Stomach (tissue), 19 donors: ENCODE measurements at places on chromosomes 6 and 20.

GRCh38 chr6:124795643-124796463 is 166.4 kb upstream of the RNF217 start:
- no peak for DNase-seq

- peak; percentile 77 for DNase-seq
These were observed 16.2 kb upstream of the RNF39 start for GRCh38 chr6:30091577-30092381.

GRCh38 chr6:34508425-34508824 is 42.5 kb downstream of the PACSIN1 start:
- no peak for DNase-seq

GRCh38 chr20:62114894-62115293 is 7.4 kb upstream of the LSM14B start:
- no peak for DNase-seq

DNA sequence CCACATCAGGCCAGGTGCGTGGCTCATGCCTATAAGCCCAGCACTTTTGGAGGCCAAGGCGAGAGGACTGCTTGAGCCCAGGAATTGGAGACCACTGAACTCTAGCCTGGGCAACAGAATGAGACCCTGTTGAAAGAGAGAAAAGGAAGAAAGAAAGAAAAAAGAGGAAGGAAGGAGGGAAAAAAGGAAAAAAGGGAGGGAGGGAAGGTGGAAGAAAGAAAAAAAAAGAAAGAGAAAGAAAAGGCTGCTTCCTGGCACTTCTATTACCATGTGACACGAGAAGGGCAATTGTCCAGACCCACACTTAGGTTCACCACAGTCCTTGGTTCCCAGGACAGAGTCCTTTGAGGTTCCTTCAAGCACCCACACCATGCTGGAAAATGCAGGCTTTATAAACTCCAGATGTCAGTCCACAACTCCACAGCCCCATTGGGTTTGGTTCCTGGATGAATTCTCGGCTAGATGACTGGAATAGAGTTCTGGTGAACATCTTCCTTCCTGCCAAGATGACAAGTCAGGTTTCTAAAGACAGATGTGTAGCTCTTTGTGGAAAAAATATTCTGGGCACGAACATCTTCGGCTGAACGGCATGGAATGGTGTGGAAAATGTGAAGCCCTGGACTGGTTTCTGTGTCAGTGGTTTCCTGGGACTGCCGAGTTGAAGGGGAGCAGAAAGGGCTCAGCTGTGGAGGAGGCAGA is 32.5 kb downstream of the NT5E start:
- no peak for DNase-seq

GRCh38 chr6:135066806-135067205 is 12.2 kb upstream of the HBS1L start:
- no peak for DNase-seq

DNA sequence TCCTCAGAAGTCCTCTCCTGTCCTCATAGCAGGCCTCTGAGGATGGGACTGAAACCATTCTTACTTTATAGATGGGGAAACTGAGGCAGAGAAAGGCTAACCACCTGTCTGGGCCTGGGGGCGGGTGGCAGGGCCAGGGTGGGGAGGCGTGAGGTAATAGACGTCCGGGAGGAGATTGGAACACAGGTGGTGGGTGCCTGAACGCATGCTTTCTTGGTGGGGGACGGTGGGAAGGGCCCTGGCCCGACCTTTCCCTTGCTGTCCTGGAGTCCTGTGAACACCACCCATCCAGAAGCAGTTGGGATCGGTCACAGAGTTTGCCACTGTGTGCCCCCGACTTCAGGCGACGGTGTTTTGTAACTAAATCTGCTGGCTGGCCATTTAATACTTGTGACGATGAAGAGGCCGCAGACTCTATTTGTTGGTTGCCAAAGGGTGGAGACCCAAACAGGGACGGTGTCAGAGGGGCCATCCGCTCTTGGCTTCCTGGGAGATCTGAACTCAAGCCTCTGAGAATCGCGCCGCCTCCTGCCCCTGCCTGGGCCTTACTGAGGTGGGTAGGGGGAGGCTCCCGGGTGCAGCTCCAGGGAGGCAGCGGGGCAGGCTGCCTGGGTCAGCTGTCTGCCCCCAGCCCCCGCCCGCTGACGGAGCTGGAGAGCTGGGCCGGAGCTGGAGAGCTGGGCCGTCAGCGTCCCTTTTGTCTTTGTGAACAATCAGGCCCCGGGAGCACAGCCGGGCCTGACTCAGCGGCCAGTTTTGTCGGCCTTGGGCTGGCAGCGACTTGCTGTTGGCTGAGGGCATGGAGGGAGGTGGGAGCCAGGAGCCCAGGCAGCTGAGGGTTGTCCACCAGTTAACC is 4.1 kb downstream of the RBM38 start:
- peak; percentile 70 for DNase-seq

DNA sequence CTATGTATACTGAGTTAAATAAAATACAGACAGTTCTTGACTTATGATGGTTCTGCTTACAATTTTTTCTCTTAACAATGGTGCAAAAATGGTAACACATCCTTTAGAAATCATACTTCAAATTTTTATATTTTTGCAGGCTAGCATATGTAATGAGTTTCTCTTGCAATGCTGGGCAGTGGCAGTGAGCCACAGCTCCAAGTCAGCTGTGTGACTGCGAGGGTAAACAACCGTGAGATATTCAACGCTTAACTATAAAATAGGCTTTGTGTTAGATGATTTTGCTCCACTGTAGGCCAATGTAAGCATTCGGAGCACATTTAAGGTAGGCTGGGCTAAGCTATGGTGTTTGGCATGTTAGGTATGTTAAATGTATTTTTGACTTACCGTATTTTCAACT is 136.1 kb downstream of the PLCB4 start:
- DNase-seq, result peak; percentile 42

GRCh38 chr20:25544734-25545133 is 40.6 kb downstream of the NINL start:
- DNase-seq, result no peak

DNA sequence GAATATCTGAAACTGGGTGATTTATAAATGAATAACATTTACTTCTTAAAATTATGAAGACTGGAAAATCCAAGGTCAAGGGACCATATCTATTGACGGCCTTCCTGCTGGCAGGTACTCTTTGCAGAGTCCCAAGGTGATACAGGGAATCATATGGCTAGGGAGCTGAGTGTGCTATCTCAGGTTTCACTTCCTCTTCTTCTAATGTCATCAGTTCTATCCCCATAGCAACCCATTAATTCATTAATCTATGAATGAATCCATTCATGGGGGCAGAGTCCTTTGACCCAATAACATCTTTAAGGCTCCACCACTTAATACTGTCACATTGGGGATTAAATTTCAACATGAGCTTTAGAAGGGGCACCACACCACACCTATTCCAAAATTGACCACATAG is 772.0 kb downstream of the HACE1 start:
- no peak for DNase-seq
